ENCODE measurements at places on chromosomes 12 and 14.

DNA sequence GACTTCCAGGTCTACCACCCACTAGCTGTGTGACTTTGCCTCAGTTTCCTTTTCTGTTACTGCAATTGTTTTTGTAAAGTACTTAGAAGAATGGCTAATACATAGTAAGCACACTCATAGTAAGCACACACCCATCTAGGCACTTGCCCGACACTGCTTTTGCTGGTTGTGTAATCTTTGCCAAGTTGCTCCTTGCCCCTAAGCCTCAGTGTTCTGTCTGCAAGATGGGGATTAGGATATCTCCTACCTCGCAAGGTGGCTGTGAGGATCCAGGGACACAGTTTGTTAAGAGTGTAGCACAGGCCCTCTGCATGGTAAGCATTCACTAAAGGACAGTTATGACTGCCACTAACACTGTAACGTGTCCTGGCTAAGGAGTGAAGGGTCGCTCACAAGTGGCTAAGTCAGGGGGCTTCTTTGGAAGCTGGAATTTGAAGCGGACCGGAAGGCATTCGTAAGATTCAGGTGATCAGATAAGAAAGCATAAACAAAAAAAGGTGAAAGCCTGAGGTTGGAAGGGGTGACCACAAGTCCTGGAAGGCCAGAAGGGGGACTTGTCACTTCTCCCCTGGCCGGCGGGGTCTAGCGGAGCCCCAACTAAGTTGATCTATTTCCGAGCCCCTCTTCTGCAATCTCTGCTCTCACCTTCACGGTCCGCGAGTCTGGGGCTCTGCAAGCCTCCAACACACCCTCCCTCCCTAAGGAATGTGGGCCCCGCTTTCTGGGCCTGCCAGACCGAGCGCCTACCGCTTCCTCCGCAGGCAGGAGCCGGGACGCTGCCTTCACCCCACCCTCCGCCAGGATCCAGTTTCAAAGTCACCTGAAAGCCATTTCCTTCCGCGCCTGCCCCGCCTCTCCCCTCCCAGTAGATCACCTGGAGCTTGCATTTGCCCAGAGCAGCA, 1.5 kb upstream of the PLEKHG3 start:
- DNase-seq: no peak

- DNase-seq: no peak
These were observed 206.8 kb upstream of the LHX5 start for GRCh38 chr12:113678223-113679119.

DNA sequence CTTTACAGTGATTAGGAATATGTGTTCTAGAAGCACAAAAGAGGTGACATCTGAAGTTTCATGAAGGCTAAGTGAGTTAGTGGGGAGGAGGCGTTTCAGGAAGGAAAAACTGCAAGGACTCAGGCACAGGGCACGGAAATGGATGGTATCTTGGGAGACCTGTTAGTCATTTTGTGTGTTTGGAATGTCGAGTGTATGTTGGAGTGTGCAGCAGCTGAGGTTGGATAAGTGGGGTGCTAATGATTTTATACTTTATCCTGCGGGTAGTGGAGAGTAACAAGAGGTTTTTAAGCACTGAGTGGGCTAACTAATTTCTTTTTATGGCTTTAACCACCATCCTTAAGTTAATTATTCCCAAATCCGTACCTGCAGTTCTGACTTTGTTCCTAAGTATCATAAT, 571.5 kb upstream of the FBXO33 start:
- no peak for DNase-seq

DNA sequence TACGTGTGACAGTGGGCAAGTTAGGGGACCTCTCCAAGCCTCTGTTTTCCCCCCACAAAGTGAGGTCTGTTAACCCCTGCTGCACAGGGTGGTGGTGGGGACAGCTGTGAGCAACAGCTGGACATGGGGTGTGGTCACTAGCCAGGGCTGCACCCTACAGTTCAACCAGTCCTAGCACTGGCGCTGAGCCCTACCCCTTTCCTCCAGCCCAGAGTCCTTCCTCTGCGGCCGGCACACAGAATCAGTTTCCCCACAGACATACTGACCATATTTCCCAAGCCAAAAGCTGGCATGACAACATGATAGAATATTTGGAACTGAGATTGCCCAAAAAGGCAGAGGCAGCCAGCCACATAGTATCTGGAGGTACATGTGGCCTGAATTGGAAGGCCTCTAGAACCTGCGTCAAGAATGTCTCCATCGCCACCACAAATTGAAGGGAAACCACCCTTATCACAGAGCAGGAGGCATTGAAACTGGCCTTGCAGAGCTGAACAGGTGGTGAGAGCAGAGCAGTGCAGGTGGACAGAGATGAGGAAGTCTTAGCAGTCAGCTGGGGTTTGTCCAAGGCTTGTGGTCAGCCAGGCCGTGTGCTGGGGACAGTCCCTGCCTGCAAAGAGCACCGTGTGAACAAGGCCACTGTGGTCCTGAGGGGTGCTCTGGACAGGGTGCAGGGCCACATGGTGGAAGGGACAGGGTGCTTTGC, 21.2 kb downstream of the DEGS2 start:
- DNase-seq: no peak

DNA sequence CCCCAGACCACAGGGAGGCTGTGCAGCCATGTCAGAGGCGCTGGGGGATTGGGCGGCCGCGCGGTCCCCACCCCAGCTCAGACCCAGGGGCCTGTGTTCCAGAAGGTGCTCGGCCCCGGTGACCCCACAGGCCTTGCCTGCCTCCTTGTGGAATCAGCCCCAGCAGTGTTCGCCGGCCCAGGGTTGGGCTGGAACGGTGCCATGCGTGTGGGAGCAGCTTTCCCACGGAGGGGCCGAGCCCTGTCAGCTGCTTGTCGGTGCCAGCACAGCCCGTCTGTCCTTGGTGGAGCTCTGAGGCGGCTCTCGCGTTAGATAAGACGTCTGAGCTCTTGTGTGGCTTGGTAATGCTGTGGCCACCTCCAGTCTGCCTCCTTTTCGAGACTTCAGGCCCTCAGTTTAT, 8.5 kb downstream of the ZFYVE21 start:
- DNase-seq: no peak

DNA sequence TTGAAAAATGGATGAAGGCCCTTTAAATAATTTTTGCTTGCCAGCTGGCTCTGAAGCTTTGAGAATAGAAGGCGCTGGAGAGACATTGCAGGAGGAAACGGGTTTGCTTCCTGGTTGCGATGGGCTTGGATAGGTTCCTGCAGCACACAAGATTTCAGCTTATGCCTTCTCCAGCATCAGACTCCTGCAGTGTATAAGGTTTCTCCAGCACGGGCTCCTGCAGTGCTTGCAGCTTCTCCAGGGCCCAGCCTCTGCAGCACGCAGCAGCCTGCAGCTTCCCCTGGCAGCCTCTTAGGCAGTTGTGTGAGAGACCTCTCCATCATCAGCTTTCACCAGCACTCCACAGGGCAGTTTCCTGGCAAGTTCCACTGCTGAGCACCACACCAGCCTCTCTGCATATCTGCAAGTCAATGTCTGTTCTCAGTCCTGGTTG, 78.7 kb upstream of the ZDHHC17 start:
- DNase-seq: no peak

- DNase-seq: no peak
These were observed 22.1 kb downstream of the MTHFD1 start for GRCh38 chr14:64410084-64410774.

- DNase-seq: no peak
These were observed 9.2 kb downstream of the RNASE9 start for GRCh38 chr14:20551606-20552005.

GRCh38 chr12:27464220-27464554, 17.7 kb downstream of the SMCO2 start:
- no peak for DNase-seq

DNA sequence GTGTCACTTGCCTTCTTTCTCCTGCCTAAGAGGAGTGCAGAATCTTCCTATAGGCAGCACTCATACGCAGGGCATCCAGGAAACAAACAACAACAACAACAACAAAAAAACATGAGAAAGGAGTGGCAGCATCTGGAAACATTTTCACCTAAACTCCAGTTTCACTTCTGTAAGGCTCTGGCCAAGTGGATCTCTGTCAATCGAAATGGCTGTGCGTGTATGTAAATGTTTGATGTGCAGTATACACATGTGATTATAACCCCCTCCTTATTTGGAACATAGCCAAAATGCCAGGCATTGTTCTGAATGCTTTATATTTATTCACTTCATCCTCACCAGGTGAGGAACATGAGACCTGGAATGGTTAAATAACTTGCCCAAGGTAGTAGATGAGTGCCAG, 76.8 kb downstream of the COX16 start:
- no peak for DNase-seq

GRCh38 chr14:69692594-69692993, 74.3 kb upstream of the SRSF5 start:
- no peak for DNase-seq

- no peak for DNase-seq
These were observed 35.8 kb downstream of the EFCAB11 start for GRCh38 chr14:89918721-89919120.
